Fibroblast of mammary gland (primary cell): ENCODE measurements at places on chromosomes 1 and 21.

GRCh38 chr1:118954301-118954905 is 33.7 kb downstream of the TBX15 start:
- DNase-seq = peak; percentile 47

GRCh38 chr21:36487641-36488307 is 7.9 kb upstream of the CLDN14 start:
- DNase-seq = peak; percentile 5

DNA sequence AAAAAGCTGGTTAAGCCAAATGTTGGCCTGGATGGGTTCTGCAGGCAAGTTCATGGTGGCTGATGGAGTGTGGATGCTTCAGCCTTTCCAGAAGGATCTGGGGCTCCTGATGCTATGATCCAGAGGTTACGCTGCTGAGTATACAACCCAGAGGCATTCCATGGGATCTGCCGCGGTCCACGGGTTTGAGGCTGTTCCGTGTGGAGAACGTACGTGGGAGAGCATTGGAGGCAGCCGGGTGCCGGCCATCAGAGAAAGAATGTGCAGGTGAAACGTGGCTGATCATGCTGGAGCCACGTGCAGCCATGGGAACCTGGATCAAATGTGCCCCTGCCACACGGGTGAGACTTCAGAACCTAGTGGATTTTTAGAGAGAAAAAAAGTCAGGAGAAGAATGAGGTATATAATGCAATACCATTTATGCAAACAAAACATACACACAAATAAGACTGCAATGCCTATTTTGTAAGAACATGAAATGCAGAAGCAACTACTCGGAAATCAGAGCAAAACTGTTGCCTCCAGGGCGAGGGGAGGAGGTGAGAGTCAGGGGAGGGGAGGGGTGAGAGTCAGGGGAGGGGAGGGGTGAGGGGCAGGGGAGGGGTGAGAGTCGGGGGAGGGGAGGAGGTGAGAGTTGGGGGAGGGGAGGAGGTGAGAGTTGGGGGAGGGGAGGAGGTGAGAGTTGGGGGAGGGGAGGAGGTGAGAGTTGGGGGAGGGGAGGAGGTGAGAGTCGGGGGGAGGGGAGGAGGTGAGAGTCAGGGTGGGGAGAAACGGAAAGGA is 116.5 kb upstream of the C1orf174 start:
- no peak for DNase-seq

GRCh38 chr21:41970106-41970391 is 16.2 kb upstream of the C2CD2 start:
- no peak for DNase-seq

DNA sequence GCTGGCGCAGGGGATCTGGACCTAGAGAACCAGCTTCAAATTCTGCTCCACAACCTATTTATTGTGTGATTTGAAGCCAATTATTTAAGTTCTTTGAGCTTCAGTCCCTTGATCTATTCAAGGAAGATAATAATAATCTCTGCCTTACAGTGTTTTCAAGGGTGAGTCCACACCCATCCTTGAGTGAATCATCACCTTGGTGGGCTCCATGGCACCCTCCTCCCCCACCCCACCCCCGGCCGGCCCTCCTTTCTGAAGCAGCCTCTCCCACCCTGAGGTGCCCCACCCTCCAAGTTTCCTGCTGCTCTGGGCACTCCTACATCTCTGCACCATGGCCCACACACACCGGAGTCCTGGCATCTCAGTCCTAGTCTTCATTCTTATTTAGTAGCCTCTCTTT is 38.3 kb downstream of the TCP10L start:
- no peak for DNase-seq

DNA sequence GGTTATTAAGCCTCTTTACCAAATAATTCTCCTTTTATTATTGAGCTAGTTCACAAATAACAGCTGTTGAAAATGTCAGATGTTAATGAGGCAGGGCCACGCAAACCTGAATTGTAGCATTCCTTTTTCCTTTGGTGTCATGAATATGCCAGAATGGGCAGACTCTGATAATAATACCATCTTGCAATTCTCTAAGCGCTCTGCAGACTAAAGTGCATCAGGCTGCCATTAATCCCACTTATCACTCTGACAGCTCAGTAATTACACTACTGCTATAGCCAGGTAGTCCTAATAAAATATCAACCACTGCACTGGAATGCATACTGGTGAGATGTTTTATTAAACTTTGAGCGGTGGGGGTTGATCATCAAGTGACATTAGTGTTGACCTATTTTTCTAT is 177.7 kb downstream of the DPYD start:
- DNase-seq = no peak

- peak; percentile 80 for DNase-seq
Observed at GRCh38 chr1:183821889-183822611, 17.1 kb downstream of the RGL1 start.

GRCh38 chr1:159012495-159012894 is 2.8 kb downstream of the IFI16 start:
- DNase-seq = peak; percentile 49

DNA sequence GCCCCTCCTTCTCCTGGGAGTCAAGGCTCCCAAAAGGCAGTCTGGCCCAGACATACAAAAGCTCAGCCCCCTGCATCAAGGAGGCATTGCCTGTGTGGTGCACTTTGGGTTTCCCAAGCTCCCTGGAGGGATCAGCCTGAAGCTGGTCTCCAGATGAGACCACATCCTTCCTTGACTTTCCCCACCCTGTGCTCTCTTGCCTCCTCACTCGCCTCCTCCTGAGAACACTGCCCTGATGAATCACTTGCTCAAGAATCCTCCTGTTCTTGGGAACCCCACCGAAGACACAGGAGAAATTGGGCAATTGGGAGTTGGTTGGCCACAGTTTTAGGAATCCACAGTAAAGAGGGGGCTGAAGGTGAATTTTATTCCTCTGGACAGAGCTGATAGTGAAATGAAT is 34.8 kb upstream of the LYST start:
- peak; percentile 98 for DNase-seq

DNA sequence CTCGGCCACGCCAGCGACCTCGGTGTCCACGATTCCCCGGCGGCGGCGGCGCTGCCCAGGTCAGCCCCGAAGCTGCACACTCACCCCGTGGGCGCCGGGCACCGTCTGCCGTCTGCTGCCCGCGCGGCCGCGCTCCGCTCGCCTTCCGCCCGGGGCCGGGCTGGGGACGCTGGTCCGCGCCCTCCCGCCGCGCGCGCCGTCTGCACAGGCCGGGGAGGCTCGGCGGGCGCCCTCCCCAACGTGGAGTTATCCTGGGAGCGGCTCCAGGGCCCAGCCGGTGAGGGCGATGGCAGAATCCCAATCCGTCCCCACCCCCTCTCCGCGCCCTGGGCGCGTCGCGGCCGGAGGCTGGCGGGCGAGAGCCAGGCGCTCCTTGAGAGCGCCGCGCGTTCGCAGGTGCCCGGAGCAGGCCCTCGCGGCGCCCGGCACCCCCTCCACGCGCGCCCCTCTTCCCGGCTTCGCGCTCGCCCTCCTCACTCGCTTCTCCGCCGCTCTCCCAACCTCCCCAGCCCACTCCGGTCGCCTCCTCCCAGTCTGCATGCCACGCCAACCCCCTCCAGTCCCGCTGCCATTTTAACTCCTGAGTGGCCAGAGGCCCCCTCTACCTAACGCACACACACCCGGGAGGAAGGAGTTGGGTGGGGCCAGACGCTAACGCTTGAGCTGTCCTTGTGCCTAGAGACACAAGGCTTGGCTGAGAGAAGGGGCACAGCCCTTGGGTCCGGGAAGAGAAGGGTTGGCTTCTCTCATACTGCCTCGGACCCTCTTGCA is at the start of gene LRRN2:
Gene LRRN2, minus strand, starts transcription at position 503 of the 771 bp plus-strand sequence. CDS start 65,746 bp downstream, outside the sequence.
- no peak for DNase-seq

DNA sequence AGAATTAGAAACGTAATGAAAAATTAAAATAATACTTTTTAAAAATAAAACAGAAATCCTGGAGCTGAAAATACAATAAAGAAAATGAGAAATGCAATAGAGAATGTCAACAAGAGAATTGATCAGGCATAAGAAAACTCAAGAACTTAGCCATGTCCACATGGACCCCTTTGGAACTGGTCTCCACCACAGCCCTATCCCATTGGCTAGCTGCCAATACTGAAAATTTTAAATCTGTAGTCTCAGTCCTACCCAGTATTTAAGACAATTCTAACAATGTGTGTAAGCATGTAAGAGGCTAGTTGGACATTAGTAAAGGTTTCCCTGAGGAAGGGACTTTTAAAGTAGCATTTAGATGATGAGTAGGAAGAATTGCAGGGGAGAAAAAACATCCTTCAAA is 25.8 kb upstream of the RRP15 start:
- DNase-seq = no peak

GRCh38 chr1:205257735-205258134 is 30.0 kb downstream of the TMCC2 start:
- DNase-seq = no peak

DNA sequence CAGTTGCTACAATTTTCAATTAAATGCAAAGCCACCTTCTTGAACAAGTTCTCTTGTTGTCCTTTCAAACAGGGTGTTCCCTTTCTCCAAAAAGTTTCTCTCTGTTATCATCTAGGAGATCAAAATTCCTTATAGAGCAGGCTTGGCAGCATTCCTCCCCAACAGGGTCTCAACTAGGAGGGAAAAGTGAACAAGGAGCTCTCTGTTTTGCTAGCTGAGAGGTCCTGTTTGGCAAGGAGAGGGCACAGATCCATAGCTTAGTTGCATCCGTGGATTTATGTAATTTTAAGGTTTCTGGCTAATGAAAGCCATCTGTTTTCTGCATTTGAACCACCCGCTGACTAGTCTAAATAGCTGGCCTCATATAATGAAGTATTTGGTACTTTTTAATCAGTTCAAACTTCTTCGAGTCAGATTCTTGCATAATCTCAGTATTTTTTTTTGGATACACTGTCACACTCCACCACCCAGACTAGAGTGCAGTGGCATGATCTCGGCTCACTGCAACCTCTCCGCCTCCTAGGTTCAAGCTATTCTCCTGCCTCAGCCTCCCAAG is 54.0 kb downstream of the APP start:
- DNase-seq = peak; percentile 82

DNA sequence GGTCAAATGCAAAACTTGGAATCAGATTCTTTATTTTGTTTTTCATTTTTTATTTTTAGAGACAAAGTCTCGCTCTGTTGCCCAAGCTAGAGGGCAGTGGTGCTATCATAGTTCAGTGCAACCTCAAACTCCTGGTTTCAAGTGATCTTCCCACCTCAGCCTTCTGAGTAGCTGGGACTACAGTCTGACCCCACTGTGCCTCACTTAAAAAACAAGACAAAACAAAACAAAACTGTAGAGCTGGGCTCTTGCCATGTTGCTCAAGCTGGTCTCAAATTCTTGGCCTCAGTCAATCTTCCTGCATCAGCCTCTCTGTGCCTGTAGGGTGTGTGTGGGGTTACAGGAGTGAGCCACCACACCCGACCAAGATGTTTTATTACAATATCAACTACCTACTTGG is 396.0 kb upstream of the USP24 start:
- DNase-seq = peak; percentile 57

DNA sequence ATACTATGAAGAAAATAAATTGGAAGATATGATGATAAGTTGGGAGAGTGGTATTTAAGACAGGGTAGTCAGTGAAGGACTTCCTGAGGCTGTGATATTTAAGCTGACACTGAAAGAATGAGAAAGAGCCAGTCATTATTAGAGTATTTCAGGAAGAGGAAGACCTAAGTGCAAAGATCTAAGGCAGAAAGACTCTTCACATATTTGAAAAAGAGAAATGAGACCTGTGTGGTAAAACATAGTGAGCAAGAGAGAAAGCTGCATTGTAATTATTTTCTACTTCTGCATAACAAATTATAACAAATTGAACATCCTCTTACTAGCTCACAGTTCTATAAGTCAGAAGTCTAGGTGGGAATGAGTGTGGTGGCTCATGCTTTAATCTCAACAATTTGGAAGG is 34.6 kb upstream of the DOCK7 start:
- no peak for DNase-seq

DNA sequence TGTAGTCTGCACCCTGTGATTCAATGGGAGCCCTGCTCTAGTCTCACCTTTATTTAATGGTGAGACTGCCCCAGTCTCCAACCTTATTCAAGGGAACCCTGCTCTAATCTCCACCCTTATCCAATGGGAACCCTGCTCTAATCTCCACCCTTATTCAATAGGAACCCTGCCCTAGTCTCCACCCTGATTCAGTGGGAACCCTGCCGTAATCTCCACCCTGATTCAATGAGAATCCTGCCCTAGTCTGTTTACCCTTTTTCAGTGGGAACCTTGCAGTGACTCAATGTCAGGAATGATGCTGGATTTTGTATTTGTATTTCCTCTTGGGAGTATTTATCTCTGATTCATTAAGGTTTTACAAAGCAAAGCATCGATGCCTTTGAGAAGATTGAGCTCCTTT is 39.5 kb downstream of the TRPM2 start:
- DNase-seq = peak; percentile 8

- peak; percentile 84 for DNase-seq
Observed at GRCh38 chr1:55631509-55631908, 416.3 kb upstream of the USP24 start.

DNA sequence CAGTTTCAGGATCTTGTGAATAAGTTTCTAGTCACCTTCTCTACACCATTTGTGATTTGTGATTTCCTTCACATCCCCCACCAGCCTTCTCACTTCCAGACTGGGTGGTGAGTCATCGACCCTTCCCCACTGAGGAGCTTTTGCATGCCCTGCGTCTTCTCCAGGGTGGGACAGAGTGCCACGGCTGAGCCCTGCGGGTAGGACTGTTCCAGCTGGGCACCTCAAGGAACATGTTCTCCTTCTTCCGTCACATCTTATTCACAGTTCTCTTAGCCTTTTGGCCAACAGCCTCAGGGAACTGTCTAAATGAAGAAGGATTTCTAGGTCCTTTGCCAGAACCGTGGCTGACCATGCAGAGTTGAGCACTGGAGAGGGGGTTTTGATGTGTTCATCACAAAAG is 116.5 kb downstream of the TMEM53 start:
- peak; percentile 15 for DNase-seq

GRCh38 chr1:45796381-45796780 is 7.0 kb upstream of the MAST2 start:
- peak; percentile 7 for DNase-seq

DNA sequence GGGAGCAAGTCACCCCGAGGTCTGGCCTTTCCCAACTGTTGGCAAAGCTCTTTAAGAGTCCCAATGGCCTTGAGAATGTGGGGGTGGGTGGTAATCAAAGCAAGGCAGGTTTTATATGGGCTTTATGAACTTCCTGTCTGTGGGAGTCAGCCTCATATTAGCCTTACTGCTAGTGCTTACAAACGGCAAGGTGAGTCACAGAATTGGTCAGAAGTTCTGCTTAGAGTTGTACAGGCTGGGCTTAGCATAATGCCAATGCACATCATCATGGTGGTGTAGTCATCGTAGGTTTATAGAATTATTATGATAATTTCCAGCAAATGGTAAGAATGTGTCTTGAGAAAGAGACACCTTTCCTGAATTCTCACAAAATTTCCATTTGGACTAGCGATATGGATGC is 192.7 kb upstream of the KIAA0040 start:
- DNase-seq = peak; percentile 10

GRCh38 chr1:109622137-109622892 is 2.7 kb downstream of the AMPD2 start:
- DNase-seq = no peak
